ENCODE measurements at places on chromosomes 12 and 14. TPM values are rescaled to one million over a fixed set of nuclear protein-coding genes. Genes with fewer than 3 reads are reported as not detected.

The NPFF gene
- not detected for total RNA-seq

The LHX5 gene
- total RNA-seq = not detected

The RFX4 gene
- total RNA-seq = not detected

The CISTR gene
- not detected for total RNA-seq

The SMCO2 gene
- 0.08 TPM for total RNA-seq

The OAS2 gene
- 4.0 TPM for total RNA-seq

The ABCC9 gene
- total RNA-seq = 21.8 TPM

The IFNG-AS1 gene
- not detected for total RNA-seq

The RAPGEF3 gene
- 4.1 TPM for total RNA-seq

The TAS2R9 gene
- total RNA-seq = not detected

The DBX2 gene
- total RNA-seq = not detected

The TBC1D30 gene
- total RNA-seq = 0.08 TPM

The LRIG3 gene
- 8.3 TPM for total RNA-seq

The CCDC175 gene
- not detected for total RNA-seq

The FKBP3 gene
- total RNA-seq = 8.5 TPM

The LMO3 gene
- 0.30 TPM for total RNA-seq
